ENCODE measurements at places on chromosomes 4 and X.
A peak's percentile ranks its signal among the peaks of the same experiment; 100 is the strongest.

DNA sequence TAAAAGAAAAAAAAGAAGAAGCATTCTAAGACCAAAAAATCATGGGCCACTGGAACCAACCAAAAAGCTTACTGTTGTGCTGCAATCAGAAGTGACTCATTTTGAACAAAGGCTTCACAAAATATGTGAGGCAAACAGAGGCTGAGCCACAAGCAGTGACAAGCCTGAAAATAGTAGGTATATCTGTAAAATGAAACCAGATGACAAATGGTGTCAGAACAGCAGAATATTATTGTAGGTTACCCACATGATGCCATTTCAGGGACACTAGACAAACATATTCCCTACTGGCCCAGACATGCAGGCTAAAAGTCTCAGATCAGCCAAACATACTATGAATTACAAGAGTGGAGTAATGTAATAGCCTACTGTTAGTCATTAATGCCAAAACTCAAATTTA is 1301.8 kb upstream of the DIAPH2 start:
- DNase-seq = no peak

DNA sequence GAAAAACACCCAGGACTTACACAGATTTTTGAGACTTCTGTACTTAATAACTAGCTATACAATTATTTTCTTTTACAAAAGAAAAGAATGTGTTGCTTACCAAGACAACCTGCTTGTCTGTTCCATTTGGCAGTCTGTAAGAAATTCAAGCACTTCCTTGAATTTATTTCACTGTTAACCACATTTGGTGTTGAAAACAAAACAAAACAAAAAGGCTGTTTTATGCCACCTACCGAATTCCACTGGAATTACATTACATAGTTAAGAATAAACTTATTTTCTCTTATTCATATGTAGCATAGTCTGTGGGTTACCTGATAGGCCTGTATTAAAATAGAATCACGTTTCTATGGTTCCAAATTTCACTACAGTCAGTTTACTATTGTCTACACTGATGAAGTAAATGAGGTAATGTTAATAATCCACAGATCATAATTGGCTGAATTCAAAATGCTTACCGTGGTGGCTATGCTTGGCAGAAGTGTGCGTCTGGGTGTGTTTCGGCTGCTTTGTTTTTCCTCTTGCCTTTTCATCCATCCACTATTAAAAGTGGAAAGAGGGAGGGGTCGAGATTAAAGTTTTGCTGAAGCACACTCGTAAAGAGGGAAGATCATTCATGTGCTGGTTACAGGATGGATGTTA is at the start of gene TLR1:
TSS of gene TLR1 (minus strand) at position 138 of the 642 bp plus-strand sequence. CDS start 5,960 bp downstream, outside the sequence.
- peak; percentile 59 for DNase-seq

DNA sequence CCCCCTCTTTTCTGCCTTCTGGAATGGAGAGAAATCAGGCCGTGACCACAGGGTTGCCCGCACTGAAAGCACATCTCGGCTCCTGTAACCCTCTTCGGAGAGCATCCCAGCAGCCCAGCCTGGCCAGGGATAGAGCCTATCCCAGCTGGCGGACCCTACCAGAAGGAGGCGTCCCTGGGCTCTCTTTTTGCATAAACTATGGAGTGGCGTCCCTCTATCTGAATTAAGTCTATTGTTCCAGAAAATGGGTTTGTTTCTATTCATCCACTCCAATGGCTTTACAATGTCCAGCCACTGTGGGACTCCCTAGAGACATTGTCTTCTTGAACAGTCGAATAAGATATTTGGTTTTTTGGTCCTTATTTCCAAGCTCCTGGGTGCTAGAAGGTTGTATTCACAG is 689 bp upstream of the NHSL2 start:
- peak; percentile 23 for DNase-seq

GRCh38 chr4:20684852-20685763 is 15.2 kb upstream of the PACRGL start:
- peak; percentile 37 for DNase-seq

GRCh38 chr4:122701061-122701460 is 31.4 kb upstream of the BBS12 start:
- no peak for DNase-seq

Data from EH (cell line).